NCI-H510A (cell line): ENCODE measurements at places on chromosomes 3 and 15.

DNA sequence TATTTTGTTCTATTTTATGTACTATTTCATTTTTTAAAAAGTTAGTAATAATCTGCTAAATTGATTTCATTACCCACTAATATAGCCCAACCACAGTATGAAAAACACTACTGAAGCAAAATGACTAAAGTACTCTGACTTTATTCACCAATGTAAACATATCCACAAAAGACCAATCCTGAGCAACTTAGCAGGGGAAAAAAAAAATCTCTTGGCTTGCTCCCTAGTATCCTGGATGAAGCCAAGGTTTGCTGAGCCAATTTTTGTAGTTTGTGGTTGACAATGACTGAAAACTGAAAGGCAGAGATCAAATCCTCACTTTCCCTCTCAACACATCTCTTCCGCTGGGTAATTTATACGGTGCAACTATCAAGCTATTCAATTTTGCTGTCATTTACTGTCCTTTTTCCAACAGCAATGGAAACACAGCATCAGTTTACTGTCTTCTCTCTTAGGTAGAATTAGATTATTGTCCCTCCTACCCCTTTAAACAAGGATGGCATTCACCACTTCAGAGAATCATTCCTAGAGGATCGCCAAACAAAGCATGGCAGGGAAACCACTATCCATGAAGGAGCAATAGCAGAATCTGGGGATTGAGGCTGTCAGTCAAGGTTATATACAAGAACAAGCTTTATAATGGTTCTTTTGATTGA lies 149.7 kb downstream of the THRB start:
- no peak for DNase-seq

DNA sequence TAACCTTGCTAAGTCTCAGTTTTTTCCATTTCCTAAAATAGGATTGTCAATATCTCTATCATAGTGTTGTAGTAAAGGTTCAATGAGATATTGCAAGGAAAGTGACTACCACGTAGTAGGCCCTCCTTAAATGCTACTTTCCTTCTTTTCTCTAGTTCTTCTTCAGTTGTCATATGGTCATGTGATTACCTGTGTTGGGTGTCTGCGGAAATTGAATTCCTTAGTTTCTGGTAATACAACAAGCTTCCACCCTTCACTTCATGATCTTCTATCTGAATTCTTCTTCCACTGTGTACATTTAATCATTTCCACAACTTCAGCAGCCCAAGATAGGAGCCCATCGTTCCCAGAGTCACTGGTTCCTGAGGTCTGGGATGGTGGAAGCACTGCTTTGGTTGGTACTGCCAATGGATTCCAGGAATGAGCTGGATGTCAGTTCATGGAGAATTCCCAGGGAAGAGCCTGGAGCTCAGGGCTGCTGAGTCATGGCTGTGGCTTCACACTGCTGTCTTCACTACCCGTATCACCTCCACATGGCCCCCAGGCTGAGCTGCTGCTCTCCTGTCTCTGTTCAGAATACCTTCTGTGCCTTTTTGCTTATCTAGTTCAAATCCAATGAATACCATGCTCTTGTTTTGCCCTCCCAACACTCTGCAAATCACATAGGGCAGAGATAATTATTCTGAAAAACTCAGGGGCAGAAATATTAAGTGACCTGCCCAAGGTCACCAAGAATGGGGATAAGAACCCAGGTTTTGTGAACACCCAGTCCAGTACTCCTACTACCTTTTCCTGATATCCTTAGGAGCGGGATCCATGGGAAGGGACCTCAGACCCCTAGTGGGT lies 98.6 kb downstream of the RPL39L start:
- no peak for DNase-seq

GRCh38 chr3:72533591-72534473 lies 314.4 kb downstream of the SHQ1 start:
- no peak for DNase-seq

GRCh38 chr3:107663266-107663665 lies 140.5 kb downstream of the BBX start:
- no peak for DNase-seq

- DNase-seq = no peak
These were observed 773.7 kb upstream of the NR2F2 start for GRCh38 chr15:95556866-95557225.

DNA sequence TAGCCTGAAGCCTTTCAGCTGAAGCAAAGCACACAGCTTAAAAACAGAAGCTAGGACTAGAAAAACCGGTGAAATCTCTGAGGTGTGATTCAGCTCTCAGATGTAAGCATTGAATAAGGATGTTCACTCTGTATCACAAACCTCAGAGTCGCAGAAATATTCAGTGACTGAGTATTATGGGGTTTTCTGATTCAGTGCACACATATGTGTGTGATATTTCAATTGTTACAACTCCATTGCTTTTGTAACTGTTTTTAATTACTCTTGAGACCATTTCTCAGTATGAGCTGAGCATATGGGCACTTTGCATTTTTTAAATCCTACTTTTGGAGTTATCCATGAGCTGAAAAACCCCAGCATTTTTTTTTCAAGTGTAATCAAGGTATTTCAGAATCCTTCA lies 868.8 kb downstream of the NTRK3 start:
- no peak for DNase-seq

GRCh38 chr3:144160627-144161026 lies 189.0 kb downstream of the DIPK2A start:
- DNase-seq = no peak

DNA sequence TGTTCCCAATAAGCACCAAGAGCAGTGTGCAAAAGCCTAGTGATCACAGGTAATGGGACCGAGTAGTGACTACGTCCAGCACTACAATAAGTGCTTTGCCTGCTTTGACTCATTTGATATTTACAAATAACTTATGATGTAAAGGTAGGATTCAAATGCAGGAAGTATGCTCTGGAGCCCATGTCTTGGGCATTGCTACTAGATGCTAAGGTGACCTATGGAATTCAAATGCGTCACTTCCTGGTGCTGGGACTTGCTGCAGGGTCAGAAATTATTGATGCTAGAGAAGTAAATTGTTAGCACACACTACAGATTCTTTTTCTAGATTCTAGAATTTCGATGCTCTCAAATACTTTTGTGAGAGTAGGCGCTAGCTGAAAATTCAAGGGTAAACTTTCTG lies 101.2 kb upstream of the TSC22D2 start:
- no peak for DNase-seq

DNA sequence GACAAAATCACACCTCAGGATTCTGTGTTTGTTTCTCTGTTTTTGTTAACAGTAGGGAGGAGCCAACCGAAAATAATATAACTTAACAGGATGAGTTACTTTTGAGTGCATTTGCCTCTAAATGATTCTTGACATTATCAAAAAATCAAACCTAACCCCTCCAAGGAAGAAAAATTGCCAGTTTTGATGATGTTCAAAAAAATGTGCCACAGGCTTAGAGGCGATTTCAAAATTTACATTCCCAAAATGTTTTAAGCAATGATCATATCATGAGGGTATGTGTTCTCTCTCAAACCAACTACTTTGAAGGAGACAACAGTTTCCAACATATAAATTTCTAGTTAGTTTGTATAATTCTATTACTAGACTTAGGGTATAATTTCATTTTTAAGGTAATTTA lies 6.7 kb downstream of the VGLL3 start:
- no peak for DNase-seq

GRCh38 chr3:154782151-154782550 lies 298.0 kb upstream of the MME start:
- no peak for DNase-seq

DNA sequence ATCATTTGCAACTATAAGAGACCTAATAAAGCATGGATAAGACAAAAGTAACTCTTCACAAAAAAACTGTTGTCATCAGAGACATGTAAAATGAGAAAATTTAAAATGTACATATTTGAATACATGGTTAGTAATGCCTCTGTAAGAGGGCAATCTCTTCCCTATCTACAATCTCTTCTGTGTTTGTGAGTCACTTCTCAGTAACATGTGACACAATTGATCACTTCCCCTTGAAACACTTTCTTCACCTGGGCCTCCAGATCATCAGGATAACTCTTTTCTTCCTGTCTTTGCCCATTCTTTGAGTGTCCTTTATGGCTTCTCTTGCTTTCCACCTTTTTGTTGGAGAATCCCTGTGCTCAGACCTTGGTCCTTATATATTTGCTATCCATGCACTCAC lies 50.4 kb downstream of the TFDP2 start:
- DNase-seq = no peak

- no peak for DNase-seq
These were observed 101.5 kb upstream of the CBLB start for GRCh38 chr3:105970283-105970682.

DNA sequence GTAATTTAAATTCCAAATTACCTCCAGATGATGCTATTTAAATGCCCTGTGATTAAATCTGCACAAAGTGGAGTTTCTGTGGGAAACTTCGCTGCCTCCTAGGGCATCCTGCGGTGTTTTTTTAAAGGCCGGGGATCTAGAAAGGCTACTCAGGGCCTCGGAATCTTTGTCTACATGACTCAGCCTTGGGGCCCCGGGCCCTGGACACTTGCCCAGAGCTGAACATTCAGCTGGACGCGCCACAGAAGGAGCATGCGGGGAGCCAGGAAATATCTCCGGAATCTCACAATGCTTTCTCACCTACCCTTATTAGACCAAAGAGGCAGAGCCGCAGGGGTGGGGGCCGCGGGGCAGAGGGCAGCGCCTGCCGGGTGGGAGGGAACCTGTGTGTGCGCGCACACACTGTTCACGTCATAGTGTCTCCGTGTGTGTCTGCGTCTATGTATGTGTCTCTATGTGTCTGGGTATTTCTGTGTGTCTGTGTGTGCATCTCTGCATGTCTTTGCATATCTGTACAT lies 145.5 kb upstream of the TPM1 start:
- no peak for DNase-seq

DNA sequence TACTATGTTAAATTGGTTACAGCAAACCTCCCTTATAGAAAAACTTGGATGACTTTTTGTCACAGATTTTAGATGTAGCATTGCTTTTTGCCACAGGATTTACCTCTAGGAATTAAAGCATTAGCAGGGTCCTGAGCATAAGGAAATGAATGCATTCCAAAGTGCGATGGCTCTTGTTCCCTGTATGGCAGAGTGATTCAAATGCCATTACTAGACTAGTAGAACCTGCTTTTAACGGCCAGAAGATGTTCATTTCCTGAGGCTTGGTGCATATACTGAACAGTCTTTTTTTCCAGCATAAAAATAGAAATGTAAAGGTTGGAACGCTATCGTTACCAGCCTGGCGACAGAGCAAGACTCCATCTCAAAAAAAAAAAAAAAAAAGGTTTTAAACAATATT lies 59.4 kb downstream of the WNT5A start:
- no peak for DNase-seq

DNA sequence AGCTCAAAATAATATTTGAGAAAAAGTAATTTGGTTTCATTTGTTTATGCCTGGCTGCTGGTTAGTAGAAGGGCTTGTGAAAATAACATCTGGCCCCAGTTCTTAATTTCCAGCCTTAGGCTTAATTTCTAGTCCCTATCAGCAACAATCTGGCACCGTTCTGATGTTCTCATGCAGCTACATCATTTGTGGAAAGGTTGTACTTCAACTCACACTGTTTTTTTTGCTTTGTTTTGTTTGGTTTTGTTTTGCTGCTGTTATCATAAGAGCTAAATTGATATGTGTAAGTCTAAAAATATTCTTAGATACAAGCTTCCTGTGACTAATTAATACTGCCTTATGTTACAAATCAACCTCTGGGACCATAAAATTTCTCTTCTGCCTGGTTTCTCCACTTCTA lies 8.9 kb downstream of the CPA3 start:
- no peak for DNase-seq

DNA sequence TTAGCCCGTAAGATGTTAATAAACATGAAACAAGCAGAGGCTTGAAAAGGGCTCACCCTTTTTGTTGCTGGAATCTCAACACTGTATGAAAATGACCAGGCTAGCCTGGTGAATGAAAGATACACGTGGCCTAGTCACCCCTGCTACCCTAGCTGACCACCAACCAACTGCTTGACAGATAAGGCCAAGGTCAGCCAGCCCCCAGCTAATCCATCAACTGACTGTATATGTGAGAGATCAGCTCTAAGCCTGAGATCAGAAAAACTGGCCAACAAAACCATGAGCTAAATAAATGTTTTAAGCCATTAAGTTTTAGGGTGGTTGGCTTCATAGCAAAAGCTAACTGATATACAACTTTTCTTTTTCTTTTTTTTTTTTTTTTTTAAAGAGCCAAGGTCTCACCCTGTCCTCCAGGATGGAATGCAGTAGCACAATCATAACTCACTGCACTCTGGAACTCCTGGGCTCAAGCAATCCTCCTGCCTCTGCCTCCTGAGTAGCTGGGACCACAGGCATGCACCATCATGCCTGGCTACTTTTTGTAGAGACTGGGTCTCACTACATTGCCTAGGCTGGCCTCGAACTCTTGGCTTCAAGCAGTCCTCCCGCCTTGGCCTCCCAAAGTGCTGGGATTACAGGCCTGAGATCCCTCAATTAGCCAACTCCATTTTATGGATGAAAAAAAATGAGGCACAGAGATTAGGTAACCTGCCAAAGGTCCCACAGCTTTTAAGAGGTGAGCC lies 34.6 kb downstream of the SH3BP5 start:
- no peak for DNase-seq

- peak; percentile 25 for DNase-seq
These were observed 53.5 kb downstream of the PLXNA1 start for GRCh38 chr3:127036209-127037020.

DNA sequence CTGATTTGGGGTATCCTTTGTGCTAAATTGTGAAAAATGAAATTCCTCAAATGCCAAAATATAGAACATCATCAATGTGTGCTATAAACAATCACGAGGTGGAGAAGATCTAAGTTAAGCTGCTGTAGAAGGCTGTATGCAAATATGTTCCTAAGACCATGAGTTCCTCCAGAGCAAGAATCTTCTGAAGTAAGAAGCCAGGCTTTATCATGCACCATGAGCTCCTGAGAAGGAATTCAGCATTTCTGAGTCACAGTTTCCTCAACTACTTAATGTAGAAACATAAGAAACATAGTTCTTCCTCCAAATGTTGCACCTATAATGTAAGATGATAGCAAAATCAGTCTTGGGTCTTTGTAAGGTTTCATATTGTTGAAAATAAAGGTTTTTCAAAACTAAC lies 241.7 kb upstream of the MDFIC2 start:
- no peak for DNase-seq

- DNase-seq = no peak
These were observed 142.4 kb downstream of the CHDH start for GRCh38 chr3:53703630-53704362.

GRCh38 chr3:6416049-6416661 lies 444.8 kb upstream of the GRM7 start:
- peak; percentile 21 for DNase-seq

- DNase-seq = no peak
These were observed 66.7 kb upstream of the STT3B start for GRCh38 chr3:31465999-31466398.

- no peak for DNase-seq
These were observed 27.3 kb upstream of the BCL2L10 start for GRCh38 chr15:52139599-52140462.

GRCh38 chr3:108744762-108745161 lies 12.4 kb downstream of the RETNLB start:
- DNase-seq = no peak
